Foreskin fibroblast (primary cell): ENCODE measurements at places on chromosomes 11 and 22.

- no peak for DNase-seq
Measured at GRCh38 chr22:19463008-19463407, 15.5 kb upstream of the C22orf39 start.

GRCh38 chr11:44936951-44937543, 13.6 kb downstream of the TP53I11 start:
- no peak for DNase-seq

- DNase-seq, result no peak
Measured at GRCh38 chr22:49392247-49392646, 435.4 kb downstream of the BRD1 start.

DNA sequence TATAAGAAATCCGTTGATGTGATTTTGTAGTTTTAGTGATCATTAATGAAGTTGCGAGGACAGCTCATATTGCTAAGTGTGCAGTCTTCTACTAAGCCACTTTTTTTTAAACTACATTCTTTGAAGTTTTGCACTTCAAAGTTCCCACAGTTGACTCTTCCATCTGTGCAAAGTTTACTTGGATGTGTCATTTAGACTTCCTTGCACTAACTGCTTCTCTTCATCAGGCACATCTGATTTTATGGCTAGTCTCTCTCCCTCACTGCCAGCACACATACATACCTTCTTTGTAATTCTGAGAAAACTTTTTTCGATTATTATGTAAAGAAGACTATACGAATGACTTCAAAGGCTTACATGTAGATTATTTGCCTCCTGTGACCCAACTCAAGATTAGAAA, 250.0 kb downstream of the DYNC2H1 start:
- peak; percentile 54 for DNase-seq

GRCh38 chr11:103877221-103877620, 159.2 kb upstream of the DDI1 start:
- DNase-seq, result peak; percentile 20

DNA sequence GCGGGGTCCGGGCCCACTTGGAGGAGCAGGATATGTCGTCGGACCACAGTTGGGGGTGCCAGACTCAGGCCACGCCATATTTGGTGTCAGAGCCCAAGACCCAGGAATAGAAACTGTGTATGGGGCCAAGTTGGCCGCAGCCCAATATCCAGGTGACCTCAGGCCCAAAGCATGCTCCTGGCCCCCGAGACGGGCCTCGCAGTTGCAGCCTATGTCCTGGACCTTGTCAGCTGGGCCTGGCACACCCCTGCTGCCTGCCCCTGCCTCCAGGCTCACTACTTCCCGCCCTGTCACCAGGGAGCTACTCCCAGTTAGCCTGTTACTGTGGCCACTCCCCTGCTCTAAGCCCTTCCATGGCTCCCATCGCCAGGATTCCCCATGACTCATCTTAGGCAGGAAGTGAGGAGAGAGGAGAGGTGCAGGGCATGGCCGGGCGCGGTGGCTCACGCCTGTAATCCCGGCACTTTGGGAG, 23.1 kb downstream of the A4GALT start:
- peak; percentile 75 for DNase-seq

DNA sequence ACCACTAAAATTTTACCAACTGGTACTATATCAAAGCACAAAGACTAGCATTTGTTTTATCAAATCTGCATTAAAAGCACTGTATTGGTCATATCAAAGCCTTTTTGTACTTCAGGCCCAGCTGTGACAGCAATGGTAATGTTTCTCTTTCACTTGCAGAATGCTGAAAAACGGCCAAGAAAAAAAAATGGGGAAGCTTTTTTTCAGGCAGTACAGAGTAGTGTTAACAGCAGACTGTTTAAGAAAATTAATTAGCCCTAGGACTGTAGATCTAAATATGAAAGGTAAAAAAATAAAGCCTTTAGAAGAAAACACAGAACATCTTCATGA, 33.3 kb downstream of the DENND5A start:
- no peak for DNase-seq

DNA sequence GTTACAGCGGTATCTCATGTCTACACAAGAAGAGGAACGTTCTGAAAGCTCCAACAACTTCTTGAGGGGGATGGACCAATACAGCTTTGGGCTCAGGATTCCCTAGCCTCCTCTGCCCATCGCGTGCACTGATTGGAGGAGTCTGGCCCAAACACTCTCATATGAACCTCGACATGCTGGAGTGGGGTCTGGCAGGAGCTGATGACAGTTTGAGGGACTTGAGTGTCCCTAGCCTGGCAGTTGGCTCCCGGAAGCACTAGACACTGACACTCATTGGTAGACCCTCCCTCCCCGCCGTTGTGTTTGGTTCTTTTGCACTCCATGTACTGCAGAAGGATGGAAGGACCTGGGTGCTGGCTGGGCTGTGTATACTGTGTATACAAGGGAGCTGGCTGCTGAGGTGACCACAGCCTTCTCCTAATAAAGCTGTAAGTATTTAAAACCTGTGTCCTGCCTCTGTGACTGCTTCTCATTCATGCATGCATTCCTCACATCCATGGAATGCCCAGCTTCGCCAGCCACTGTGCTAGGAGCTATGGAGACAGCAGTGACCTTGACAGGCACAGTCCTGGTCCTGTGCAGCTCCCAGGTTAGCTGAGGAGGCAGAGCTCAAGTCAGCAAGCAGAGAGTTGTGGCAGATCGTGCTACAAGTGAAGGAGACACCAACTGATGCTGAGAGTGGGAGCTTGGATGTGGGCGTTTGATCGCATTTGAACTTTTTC, 27.9 kb downstream of the ADAMTS15 start:
- DNase-seq, result no peak

DNA sequence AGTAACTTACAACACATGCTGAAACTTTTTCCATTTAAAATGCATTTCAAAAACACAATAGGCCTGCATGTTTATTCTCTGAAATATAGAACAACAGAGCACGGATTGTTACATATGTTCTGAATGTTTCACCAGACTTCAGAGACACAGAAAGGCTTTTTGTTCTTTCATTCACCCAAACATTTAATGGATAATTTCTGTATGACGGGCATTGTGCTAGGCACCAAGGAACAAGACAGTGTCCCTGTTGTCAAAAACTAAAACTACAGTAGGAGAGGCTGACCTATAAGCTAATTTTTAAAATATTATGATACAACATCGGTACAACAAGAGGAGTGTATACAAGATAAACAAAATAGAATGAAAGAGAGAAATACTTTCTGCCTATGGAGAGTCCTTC, 81.9 kb upstream of the TEAD1 start:
- DNase-seq, result no peak

GRCh38 chr11:63504933-63505586, 824 bp upstream of the LGALS12 start:
- no peak for DNase-seq

- DNase-seq, result no peak
Measured at GRCh38 chr11:69654660-69655478, 13.9 kb downstream of the CCND1 start.

- DNase-seq, result peak; percentile 10
Measured at GRCh38 chr11:31262761-31263160, 106.8 kb downstream of the DCDC1 start.

- no peak for DNase-seq
Measured at GRCh38 chr11:12829131-12829530, 154.9 kb downstream of the TEAD1 start.

GRCh38 chr11:77080643-77081210, 14.0 kb downstream of the CAPN5 start:
- DNase-seq, result peak; percentile 67

DNA sequence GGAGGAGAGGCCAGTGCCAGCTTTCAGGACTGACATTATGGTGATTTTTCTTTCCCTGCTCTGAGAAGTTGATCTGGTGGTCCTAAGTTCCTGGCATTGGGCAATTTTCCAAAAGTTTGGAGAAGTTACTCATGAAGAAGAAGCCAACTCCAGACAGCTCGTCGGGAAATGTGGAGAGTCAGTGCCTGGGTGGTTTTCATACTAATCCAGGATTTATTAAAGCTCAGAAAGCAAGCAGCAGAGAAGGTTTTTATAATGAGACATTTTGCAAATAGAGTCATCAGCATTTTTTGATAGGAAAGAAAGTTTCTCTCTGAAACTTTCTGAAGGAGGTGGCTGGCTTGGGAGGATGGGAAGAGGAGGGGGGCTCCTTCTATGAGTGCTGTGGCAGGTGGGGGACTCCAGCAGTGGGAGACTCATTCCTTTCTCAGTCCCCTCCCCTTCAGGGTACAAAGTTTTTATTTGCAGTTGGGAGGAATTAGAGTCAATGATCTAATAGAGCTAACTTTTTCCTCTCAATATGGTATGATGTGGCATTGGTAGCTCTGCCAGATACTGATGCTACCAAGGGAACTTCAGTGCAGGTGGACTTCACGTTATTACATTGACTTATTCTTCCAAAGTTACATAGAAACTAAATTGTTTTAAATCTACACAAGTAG, 55.4 kb downstream of the LIF start:
- no peak for DNase-seq

GRCh38 chr11:9973921-9974320, 310.0 kb downstream of the SWAP70 start:
- DNase-seq, result peak; percentile 60
